ENCODE measurements at places on chromosomes 12 and 14.

DNA sequence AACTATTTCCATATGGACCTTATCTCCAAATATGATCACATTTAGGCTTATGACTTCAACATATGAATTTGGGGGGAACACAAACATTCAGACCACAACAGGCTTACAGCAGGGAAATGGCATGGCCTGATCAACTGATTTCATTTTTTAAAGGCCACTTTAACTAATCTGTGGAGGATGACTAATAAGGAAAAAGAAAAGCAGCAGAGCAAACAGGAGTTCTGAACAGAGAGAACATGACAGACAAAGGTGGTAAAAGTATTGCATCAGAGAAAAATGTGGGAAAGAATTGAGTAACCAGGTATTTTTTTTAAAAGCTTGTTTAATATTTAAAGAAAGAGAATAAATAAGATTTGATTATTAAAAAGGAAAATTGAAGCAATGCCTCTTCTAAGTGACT, 366.1 kb upstream of the TMPO start:
- no peak for DNase-seq

DNA sequence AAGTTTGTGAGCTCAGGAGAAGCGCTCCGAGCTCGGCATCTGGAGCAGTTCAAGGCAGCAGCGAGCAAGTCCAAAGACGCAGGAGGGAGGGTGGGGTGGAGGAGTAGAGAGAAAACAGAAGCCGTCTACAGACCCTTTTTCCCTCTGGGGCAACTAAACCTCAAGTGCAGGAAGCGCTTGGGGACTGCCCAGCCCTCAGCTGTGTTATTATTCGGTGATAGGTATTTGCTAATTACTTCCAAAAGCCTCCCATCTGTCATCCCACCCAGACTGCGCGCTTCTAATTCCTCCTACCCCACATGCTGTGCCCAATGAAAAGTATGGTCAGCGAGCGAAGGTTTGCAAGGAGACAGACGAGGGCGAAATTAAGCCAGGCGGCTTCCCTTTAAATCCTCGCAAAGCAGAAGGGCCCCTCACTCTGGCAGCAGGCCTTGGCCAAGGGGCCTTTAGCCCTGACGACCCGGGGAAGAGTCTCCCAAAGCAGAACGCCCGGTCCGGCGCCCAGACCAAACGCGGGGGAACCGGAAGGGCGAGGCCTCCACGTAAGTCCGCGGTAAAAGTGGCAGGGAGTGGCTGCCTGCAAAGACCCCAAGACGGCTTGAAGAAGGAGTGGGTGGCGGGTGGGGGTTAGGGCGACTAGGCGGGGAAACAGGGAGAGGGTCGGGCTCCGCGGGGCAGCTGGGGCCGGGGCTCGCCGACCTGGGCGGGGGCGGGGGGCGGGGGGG, 507 bp upstream of the CD9 start:
- DNase-seq, result no peak

DNA sequence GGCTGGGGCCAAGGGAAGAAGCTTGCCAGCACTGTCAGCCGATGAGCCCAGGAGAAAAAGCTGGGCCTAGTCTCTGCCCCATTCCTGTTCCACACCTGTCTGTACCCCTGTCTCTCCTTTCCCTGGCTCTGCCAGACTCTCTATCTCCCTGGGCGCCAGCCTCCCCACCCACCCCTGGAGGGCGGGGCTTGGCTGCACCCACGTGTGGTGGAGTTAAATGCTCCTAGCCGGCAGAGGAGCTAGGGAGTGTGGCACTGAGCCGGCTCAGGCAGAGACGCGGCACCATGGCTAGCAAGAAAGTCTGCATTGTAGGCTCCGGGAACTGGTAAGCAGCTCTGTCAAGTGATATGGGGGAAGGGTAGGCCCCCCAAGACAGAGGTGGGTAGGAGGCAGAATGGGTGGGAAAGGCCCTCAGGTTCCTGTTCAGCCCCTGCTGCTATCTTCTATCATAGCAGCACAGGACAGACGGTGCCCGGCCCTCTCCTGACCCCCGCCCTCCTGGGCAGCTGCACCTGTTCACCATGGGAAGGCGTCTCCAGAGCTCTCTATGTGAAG, at the start of gene GPD1:
Gene GPD1 (plus strand): TSS at position 242 of the 555 bp plus-strand sequence. CDS start 43 bp downstream, at position 285.
- DNase-seq, result no peak

GRCh38 chr12:92136026-92136730, 9.5 kb downstream of the BTG1 start:
- no peak for DNase-seq

DNA sequence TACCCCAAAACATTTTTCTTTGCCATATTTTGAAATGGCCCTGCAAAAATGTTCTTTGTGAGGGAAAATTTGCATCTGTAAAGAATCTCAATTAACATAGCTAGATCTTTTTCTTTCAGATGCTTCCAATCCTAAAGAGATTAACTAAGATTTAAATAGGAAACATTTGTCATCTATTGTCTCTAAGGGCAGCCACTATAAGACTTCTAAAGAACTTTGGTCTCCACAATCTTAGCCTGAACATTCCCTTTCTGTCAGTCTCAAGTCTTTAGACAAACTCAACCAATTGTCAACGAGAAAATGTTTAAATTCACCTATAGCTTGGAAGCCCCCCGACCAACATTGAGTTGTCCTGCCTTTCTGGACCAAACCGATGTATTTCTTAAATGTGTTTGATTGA, 71.1 kb upstream of the RASSF8 start:
- DNase-seq, result no peak

Measured in activated CD4-positive, alpha-beta T cell treated with anti-CD3 and anti-CD28 coated beads for 24 hours (primary cell).